BJ (cell line): ENCODE measurements at places on chromosomes 13 and 19.

- DNase-seq: no peak
Measured at GRCh38 chr19:33304371-33304759, 2.0 kb upstream of the CEBPA start.

DNA sequence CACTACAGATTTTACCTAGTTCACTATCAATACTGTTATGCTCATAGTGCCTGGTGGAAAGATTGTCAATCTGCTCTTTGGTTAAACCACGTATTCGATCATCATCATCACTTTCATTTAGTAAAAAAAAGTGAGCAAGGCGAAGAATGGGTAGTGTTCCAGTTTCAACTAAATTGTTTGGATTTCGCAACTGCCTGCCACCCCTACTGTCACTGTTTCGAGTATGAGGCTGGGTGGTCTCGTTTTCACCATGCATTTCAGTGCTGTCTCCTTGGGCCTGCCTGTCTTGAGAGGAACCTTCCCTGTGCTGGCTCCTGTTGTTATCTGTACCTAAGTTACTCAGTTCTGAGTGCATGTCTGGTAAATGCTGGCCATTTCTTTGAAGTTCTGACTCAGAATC lies 8.1 kb downstream of the RNF6 start:
- no peak for DNase-seq

DNA sequence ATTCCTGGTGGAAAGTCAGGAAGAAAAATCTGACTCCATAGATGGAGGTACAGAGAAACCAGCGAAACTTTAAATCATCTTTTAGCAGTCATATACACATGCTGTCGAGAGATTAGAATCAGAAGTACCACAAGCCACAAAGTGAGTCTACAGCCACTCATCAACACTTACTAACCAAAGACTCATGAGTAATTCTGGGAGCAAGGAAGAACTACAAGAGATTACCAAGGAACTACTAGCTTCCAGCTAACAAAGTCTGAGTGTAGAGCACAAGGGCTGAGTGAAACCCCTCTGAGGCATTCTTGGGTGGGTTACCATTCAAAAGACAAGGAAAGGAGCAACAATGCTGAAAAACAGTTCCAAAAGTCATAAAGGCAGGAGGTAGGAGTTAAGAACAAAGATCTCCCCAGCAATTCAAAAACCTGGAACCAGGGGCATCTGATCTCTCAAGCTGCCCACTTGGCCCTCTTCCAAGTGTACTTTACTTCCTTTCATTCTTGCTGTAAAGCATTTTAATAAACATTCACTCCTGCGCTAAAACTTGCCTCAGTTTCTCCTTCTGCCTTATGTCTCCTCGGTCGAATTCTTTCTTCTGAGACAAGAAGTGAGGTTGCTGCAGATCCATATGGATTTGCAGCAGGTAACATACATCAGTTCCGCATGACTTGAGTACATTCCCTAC lies 13.0 kb downstream of the RBM26 start:
- no peak for DNase-seq

GRCh38 chr19:45202637-45203036 lies 24.1 kb downstream of the BLOC1S3 start:
- DNase-seq: no peak

DNA sequence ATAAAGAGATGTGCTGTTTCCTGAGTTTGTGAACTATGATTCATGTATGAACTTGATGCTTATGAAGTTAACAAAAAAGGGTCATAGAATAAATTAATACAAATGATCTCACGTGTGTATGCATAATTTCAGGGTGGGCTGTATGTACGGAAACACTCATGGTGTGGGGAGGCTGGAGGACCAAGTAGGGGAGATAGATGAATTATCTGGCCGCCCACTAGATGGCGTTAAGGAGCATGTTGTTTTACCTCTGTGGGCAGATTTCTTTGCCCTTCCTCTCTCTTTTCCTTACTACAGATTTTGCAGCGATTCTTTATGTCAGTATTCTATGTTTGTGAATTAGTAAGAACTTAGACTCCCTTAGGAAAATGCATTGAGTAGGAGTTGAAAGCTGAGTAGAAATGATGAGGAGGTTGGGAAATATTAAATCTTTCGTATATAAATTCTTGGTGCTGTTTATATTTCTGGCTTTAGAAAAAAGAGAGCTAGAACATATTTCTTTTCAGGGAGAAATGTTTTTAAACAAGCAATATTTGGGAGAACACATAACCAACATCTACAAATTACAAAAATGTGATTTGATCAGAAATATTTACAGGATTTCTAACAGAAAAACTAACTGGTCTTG lies 47.4 kb upstream of the TMTC4 start:
- no peak for DNase-seq

GRCh38 chr19:29927944-29928625 lies 14.0 kb upstream of the URI1 start:
- no peak for DNase-seq

DNA sequence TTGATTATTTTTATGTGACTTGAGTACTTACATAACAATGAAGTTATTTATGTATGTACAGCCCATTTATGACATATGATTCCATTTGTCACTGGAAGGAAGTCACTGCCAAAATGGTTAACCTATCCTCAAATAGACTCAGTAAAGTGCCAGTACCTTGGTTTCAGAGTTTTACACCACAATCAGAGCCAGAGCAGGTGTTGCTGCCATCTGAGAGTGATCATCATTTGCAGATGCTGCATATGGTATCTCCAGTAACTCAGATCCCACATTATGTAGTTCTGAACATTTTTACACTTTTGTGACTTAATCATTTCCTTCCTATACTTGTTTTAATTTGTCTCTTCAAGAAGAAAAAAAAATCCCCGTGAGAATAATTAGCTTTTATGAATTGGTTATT lies 313.3 kb downstream of the HS6ST3 start:
- no peak for DNase-seq

GRCh38 chr19:12815088-12815487 lies 8.7 kb downstream of the RNASEH2A start:
- no peak for DNase-seq

DNA sequence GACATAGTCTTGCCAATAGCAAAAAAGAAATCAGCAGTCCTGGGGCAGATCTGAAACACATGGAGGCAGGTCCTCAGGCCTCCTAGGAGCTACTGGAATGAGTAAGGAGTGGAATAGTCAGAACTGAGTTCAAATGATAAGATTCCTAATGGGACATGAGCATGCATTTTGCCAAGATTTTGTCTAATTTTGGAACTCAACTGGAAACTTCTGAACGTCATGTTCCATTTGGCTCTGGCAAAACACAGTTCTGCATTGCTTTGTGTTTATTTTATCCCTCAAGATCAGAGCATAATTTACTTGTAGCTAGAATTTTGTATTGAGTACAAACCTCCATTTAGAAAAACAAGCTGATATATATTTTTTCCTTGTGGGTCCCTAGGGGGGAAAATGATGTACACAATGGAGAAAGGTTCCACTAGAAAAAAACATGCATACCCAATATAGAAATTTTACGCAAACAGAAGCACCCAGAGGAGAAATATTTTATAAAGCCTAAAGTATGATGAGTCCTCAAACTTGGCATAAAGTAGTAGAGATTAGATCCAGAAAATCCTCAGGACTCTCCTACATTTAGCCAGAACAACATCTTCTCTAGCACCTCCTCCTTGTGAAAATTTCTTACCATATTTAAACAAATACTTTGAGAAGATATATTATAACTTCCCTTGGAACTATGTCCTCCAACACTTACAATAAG lies 149.0 kb upstream of the SERP2 start:
- DNase-seq: no peak

GRCh38 chr19:33524024-33524664 lies 2.6 kb upstream of the PEPD start:
- DNase-seq: no peak

GRCh38 chr19:1968279-1969175 lies 27.6 kb downstream of the CSNK1G2 start:
- no peak for DNase-seq

- no peak for DNase-seq
Measured at GRCh38 chr13:68019901-68020300, 789.8 kb upstream of the PCDH9 start.

DNA sequence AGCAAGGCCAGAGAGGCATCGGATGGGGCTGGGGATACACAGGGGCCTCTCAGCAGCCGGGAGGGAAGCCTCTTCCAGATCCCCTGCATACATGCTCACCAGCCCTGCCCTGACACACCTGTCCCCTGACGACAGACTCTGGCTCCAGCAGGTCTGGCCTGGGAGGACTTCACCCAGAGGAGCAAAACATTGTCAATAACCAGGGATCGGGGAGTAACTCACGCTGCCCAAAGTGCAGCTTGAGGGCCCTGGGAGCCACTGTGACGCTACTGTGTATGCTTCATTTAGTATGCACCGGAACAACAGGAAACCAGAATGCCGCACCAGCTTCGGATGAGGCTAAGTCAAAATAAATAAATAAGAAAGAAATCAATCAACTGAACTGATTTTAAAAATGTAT lies 12.4 kb upstream of the CD22 start:
- DNase-seq: no peak

- DNase-seq: no peak
Measured at GRCh38 chr19:38362076-38362945, 12.1 kb upstream of the PSMD8 start.

DNA sequence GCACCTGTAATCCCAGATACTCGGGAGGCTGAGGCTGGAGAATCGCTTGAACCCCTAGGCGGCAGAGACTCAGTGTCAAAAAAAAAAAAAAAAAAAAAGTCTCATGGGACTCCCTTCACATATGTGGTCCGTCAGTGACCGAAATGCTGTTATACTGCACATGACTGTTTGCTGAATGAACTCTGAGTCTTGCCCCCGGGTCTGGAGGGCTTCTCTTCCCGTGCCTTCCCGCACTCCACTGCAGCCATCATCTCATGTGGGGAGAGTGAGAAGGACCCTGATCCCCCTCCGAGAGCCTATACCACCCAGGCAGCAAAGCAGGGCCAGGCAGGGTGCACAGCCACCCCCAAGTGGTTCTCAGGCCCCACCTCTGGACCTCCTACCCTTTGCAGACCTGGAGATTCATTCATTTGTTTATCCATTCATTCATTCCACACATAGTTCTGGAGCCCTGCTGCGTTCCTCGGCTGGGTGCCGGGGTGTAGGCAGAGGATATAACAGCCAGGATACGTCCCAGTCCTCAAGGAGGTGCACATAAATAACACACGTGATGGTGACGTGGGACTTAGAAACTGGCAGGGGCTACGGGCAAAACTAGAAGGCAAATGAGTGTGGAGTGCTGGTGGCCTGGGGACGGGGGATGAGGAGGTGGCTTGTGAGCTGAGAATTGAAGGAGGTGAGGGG lies 14.2 kb downstream of the NDUFA11 start:
- DNase-seq: no peak

- DNase-seq: no peak
Measured at GRCh38 chr13:95067303-95067702, 233.9 kb downstream of the ABCC4 start.

GRCh38 chr19:14371301-14371821 lies 9.9 kb upstream of the ADGRE5 start:
- no peak for DNase-seq

GRCh38 chr19:14401468-14402195 lies 17.5 kb downstream of the DDX39A start:
- no peak for DNase-seq

GRCh38 chr13:90553159-90553558 lies 794.3 kb upstream of the MIR17HG start:
- DNase-seq: no peak

DNA sequence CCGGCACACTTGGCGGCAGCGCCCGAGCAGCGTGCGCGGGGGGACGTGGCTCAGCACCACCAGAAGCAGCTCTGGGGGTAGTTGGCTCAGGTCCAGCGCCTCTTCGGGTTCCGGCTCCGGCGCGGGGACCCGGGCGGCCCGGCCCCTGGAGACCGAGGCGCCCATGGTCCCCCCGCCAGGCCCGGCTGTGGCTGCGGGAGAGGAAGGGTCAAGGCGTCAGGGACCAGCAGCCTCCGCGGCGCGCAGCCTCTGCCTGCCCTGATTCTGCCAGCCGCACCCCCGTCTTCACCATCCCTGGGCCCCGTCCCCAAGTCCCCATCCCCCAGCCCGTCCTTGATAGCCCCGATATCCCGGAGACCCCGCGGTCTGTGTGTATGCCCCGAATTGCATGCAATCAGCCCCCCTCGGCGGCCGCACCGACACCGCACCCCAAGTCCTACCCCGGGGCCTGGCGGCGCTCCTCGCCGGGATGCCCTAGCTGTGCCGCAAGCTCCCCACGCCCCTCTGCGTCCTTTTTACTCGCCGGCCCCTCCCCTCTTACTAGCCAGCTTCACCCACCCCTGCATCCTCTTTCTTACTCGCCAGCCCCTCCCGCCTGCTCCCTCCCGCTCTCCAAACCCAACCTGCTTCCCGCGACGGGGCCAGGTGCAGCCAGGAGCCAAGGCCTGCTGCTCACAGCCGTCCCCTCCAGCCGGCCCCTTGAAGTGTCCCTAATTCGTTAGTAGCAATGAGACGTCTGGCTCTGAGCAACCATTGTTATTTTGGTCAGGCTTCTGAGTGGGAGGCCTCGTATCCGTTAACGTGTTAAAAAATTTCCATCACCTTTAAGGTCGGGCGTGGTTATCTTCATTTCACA lies at the start of gene FBXO27:
TSS of gene FBXO27 (minus strand) at position 487 of the 856 bp plus-strand sequence. CDS start at position 165, 322 bp downstream.
- no peak for DNase-seq
